ENCODE measurements at places on chromosomes 3 and 15.

DNA sequence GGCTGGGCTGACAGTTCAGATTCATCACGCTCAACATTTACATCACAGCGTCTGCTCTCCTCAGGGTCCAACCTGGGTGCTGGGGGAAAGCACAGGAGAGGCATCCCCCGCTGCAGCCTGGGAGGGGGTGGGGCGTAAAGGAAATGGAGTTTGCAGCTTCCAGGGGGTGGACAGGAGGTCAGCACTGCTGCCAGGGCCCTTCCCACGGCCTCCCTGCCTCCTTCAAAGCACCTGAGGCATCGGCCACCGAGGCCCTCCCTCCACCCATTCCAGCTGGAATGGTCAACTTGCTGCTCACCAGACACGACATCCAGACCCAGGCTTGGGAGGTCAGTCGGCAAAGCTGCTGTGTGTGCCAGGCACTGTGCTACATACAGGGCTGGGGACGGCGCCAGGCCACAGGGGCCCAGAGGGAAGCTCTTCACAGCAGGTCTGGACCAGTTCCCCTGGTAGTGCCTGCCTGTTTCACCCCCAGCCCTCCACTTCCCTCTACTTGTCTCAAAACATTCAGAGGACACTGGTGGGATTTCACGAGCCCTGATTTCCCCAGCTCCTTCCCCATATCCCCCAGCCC is 120.7 kb downstream of the ANP32A start:
- DNase-seq, result no peak

DNA sequence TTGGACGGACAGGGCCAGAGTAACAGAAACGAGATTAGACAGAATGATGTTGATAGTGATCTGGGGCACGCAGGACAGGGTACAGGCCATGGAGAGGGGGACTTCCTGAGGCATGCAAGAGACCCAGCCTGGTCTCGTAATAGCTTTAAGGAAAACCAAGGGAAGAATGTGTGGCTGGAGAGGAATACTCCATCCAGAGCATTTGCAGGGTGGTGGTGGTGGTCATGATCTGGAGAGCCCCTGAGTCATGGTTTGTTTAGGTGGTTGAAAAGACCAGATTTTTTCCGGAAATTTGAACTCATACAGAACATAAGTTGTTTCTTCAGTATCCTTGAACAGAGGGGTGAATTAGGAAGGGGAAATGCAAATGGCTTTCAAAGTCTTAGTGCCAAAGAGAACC is 138.5 kb downstream of the DUT start:
- no peak for DNase-seq

DNA sequence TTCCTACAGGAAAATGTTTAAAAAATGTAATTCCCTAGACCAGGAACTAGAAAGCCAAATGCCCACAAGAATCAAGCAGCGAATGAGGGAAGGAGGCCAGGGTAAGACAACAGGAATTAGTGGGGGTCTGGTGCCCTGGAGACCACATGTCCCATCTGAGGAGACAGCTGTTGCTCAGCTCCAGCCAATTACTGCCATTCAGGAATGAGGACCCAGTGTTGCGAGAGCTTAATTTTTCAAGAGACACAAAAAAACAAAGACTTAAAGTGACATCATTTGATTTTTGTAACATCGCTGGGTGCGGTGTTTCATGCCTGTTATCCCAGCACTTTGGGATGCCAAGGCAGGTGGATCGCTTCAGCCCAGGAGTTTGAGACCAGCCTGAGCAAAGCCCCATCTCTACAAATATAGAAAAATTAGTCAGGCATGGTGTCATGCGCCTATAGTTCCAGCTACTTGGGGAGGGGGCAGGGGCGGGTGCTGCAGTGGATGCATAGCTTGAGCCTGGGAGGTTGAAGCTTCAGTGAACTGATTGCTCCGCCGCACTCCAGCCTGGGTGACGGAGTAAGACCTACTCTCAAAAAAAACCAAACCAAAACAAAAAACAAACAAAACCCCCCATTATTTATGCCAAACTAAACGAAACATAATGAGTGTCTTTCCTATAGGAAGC is 52.8 kb upstream of the LRIG1 start:
- DNase-seq, result no peak

DNA sequence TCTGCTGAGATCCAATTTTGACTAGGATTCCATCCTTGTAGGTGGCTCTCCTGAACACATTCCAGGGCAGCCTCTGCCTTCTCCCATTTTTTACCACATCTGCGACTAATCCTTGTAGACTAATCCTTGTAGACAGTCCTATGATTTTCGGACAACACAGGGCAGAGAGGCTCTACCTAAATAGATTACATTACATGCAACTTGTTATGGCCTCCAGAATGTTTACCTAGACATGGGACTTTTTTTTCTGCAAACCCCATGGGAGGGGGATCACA is 239.3 kb upstream of the WNT5A start:
- no peak for DNase-seq

DNA sequence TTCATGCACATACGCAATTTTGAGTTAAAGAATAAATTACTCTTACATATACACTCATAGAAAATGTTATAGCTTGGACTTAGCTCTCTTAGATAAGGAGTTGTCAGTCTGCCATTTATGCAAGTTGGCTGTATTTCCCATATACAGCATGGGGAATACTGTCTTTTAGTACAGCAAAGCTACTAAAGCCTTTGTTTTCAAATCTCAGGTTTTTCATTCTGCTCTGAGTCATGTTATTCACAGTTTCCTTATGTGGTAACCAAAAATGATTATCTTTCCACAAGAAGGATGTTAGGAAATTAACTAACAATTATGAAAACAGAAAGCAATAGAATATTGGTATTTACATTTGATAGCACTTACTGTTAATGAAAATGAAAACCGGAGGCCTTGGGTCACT is 4.3 kb upstream of the TIPARP start:
- no peak for DNase-seq

GRCh38 chr15:78107471-78107870 is 15.1 kb downstream of the SH2D7 start:
- DNase-seq, result no peak

- DNase-seq, result no peak
These were observed 47.4 kb downstream of the SCN5A start for GRCh38 chr3:38601956-38602550.

DNA sequence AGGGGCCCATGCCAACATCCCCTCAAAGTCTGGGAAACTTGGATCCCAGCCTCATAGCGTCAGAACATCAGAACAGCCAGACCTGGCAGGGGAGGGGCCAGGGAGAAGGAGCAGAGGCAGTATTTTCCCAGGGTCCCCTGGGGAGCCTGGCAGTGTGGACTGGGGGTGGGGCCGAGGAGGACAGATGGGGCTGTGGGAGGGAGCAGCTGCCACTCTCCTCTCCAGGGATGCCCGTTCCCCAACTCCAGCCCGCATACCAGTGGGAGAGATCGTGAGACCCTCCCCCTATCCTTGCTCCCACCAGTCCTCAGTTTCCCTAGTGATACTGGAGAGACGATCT is 6.5 kb upstream of the DNAJB8 start:
- DNase-seq, result no peak

DNA sequence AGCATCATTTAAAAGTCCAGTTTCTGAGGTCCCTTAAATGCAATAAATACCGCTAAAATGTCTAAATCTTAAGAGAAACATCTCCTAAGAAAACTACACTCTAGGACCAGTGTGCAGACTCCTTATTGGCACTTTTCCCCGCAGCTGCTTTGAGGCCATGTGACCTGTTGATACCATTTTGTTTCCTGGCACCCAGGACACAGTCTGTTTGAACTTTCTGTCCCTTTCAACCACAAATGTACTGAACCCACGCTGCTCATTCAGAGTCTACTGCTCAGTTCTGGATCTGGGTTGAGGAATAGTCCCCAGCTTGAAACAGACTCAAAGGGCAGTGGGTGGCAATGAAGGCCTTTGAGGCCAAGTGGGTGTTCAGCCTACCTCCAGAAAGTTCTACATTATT is 17.1 kb downstream of the LDHAL6B start:
- DNase-seq, result no peak

GRCh38 chr3:177904621-177905020 is 631.6 kb upstream of the KCNMB2 start:
- DNase-seq, result no peak

- DNase-seq, result no peak
These were observed 27.2 kb downstream of the NPHP3 start for GRCh38 chr3:132694991-132695390.

DNA sequence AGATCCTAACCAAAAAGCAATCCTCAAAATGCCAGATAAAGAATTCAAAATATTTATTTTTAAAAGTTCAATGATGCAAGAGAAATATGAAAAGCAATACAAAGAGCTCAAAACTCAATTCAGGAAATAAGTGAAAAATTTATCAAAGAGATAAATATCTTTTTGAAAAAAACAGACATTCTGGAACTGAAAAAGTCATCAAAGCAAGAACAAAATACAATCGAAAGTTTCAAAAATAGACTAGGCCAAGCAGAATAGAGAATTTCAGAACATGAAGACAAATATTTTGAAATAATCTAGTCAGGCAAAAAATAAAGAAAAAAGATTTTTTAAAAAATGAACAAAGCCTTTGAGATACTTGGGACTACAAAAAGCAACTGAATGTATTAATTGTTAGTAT is 83.4 kb upstream of the STT3B start:
- no peak for DNase-seq

DNA sequence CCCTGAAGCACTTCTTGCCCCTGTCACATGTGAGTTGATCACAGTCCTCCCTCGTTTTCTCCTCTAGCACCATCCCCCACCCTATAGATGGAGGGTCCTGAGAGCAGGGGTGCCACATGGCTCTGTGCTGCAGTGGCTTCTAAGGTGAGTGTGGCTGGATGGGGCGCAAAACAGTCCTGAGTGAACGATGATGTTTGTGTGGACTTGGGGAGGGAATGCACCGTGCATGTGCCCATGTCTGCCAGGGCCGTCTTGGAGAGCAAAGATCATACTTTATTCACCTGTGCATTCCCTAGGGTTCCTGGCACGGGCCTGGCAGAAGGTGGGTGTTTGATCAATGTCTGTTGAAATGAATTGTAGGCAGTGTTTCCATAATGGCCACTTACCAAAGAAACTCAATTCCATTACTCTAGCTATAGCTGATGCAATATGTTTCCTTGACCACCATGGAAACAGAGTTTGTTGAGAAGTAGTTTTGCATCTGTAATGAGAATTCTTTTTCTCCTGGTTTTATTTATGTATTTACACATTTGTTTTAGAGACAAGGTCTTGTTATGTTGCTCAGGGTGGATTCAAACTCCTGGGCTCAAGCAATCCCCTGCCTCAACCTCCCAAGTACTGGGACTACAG is 58.0 kb downstream of the ABTB1 start:
- DNase-seq, result no peak

DNA sequence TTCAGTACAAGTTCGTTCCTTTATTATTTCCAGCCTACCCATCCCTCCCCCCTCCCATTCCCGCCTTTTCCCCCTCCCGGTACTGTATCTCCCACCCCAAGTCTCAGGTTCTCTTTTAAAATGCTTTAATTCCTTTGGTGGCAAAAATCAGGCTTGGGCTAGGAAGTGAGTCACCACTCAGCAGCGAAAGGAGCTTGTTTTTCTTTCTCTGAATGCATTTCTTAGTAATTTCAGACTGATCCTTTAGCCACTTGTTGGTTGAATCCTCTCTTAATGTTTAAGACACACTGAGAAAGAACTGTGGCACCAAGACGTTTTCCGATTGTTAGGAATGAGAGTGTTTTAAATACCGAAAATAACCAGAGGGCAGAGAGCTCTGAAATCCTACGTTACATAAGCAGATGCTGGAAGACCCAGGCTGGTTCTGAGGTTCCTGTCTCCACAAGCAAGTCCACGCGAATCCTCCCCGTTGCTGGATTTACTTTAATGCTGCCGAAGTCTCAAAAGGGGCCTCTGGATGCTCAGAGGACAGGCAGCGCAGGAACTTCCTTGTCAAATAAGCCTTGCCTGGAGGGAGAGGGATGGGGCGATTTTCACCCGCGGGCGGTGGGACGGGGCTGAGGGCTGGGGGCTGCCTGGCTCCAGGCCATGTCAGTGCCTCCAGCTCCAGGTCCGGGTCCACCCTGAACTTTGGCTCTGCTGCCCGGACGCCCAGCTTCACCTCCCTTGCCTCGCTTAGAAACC is 854 bp upstream of the COL8A1 start:
- no peak for DNase-seq

DNA sequence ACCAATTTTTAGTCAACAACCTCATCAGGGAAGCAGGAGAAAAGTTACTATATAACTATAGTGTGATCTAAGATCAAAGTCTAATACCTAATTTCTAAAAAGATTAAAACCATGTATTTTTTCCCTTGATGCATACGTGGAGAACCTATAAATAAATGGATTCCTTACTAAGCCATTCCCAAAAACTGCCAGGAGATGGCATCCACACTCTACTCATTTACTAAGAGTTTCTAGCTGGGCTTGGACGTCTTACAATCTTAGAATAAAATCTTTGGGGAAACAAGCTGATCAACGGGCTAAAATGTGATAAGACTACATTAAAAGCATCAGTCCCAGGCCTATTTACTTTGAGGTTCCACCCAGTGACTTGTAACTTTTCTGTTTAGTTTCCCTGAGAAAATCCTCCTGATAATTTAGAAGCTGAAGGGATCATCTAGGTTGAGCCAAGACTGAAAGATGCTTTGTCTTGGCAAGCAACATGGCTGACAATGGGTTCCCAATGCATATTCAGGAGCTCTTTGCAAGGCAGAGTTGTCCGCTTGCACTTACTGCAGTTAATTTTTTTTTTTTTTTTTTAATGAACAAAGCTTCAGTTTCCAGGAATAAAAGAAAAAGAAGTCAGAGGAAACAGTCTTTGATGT is 85.5 kb upstream of the FGF12 start:
- no peak for DNase-seq

DNA sequence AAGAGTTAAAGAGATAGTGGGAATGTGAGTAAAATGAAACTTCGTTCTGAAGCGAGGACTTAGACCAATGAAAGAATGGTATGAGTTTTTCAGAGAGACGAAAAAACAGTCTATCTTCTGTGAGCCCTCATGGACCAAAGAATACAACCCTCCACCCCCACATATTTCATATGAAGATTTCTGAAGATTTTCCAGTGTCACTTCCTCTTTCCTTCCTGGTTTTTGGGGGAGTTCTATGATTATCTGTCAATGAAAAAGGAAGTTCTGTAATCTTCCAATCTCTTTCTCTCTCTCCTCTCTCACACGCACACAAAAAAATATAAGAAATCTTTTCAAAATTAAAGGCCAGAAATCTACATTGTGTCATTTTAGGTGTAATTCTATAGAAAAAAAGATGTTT is 27.7 kb downstream of the CMSS1 start:
- DNase-seq, result no peak

GRCh38 chr15:89836267-89837133 is 21.8 kb upstream of the ANPEP start:
- DNase-seq, result no peak

GRCh38 chr15:58517682-58518525 is 86.1 kb downstream of the LIPC start:
- no peak for DNase-seq

- no peak for DNase-seq
These were observed 33.1 kb upstream of the PARL start for GRCh38 chr3:183917776-183918175.

DNA sequence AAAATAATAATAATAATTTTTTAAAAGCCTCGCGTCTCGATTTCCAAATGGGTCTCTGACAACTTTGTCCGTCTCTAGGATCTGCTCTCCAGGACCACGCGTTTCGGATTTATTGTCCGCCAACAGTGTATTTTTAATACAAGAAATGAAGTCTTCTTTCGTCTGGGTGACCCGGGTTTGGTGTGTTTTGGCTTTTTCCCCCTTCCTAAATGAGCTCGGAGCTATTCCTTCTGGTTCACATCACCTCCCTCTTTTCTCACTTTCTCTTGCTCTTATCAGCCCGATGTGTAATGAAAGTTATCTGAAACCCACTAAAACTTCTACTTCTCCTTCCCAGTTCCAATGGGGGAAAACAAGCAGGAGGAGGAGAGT is 516.7 kb downstream of the MECOM start:
- DNase-seq, result no peak

GRCh38 chr3:193826159-193826795 is 233.3 kb downstream of the OPA1 start:
- no peak for DNase-seq
